NCI-H460 (cell line): ENCODE measurements at places on chromosomes 4 and X.

DNA sequence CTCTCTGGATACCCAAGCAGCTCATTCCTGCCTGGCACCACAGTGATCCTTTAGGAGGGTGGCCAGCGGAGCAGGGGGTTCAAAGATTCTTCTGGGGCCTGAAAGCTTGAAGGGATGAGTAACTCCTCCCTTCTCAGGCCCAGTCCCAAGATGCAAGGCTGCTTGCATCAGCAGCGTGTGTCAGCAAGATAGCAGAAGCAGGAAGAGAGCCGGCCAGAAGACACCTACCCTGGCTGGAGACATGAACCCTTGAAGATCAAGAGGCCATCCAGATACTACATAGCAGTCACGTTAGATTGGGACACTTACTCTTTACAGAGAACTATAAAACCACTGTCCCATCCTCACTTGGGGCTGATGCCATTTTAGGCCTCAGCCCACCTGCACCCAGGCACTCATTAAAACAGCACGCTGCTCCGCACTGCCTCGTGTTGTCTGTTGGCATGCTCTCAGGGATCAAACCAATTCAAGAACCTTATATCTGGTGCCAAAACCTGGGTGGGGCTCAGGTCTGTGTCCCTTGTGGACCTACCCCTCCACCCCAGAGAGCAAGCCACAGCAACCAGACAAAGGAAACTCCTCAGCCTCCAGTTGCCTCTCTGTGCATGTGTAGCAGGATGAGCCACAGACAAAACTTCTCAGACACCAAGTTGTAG lies 6.5 kb downstream of the UGT2B17 start:
- no peak for DNase-seq

DNA sequence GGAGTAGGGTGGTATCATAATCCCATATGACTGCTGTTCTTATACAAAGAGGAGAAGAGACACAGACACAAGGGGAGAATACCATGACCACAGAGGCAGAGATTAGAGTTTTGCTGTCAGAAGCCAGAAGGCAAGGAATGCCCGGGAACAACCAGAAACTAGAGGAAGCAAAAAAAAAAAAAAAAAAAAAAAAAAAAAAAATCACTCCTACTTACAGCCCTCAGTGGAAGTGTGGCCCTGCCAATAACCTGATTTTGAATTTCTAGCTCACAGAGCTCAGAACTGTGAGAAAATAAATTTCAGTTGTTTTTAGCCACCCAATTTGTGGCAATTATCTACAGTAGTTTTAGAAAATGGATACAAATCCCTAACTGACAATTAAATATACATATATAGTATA lies 30.4 kb upstream of the UBE2NL start:
- DNase-seq: no peak

DNA sequence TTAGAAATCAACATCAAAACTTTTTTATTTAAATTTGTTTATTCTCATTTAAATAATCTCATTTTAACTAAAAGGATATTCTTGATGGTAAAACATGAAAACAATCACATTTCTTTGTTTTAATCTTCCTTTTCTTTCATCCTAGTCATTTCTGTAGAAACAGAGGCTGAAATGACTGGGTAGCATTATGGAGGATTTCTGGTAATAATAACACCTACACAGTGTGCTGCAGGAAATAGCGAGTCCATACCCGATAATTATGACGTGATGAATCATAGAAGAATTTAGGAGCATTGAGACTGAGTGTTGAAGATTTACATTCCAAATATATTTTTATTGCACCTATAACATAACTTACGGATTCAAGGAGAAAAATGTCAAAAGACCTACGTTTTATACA lies 31.4 kb upstream of the BBS12 start:
- no peak for DNase-seq

DNA sequence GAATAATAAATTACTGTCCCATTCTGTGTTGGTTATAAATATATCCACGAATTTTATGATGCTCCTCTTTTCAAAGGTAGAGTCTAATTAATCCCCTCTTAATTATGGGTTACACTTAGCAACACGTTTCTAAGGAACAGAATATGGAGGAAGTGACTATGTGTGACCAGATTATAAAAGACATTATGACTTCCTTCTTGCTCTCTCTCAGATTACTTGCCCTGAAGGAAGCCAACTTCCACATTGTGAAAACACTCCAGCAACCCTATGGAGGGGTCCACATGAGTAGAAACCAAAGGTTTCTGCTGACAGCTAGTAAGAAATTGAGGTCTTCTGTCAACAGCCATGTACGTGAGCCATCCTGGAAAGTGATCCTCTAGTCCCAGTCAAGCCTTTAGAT lies 59.3 kb downstream of the WDFY3 start:
- DNase-seq: no peak
